Vagina (tissue), 2 donors: ENCODE measurements at places on chromosomes 11 and 22.
A peak's percentile ranks its signal among the peaks of the same experiment; 100 is the strongest.

- no peak for DNase-seq
Measured at GRCh38 chr11:129503646-129504045, 128.0 kb downstream of the BARX2 start.

DNA sequence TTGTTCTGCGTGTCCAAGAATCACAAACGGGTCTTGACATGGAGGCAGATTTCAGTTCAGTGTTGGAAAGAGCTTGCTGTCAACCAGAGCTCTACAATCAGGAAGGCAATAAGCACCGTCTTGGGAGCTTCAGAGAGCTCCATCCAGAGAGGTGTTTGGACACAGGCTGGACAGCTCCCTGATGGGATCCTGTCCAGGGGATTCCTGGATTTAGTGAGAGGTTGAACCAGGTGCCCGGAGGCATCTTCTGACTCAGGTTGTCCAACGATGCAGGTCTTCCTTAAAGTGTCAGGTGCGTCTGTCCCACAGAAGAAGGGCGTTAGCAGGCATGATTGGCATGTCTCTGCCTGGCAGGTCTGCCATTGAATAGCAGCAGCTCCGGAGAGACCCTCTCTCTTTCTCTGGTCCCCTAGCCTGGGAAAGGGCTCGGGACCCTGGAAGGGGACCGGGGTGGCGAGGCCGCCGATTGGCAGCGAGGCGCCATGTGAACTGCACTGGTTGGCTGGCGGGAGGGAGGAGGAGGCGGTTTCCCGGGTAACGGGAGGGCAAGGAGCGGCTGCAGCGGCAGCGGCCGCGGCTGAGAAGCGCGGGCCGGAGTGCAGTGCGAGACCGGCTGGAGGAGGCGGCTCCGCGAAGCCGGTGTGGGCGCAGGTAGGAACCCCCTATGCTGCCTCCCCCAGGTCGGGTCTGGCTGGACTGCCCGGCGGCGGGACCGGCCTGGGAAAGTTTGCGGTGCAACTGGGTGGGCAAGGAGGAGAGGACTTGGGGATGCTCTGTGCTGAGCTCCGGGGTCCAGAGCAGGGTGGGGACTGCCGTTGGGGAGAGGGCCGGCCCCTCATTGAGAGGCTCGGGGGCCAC is 104.1 kb upstream of the E2F8 start:
- no peak for DNase-seq

DNA sequence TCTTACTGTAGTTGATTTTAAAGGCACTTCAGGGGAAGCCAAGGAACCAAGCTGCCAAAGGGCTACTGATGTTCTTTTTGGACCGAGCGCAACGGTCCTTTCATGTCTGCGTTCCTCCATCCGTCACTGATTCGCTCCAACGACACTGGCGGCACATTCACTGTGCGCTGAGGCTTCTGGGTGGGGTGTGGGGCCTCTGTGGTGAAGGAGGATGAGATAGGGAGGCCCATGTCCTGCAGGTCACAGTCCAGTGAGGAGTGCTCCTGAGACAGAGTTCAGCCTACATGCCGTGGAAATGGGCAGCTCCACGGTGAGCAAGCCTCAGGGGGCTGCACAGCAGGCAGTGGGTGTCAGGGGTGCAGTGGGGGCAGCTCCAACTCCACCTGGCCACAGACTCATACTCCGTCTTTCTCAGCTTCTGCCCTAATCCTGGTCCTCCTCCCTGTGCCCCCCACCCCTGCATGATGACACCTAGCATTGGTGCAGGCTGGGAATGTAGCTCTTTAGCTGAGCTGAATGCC is 87.8 kb upstream of the SHANK2 start:
- no peak for DNase-seq

GRCh38 chr11:110355011-110355744 is 58.8 kb upstream of the RDX start:
- DNase-seq, result no peak

- no peak for DNase-seq
Measured at GRCh38 chr11:24093375-24093774, 403.5 kb upstream of the LUZP2 start.

DNA sequence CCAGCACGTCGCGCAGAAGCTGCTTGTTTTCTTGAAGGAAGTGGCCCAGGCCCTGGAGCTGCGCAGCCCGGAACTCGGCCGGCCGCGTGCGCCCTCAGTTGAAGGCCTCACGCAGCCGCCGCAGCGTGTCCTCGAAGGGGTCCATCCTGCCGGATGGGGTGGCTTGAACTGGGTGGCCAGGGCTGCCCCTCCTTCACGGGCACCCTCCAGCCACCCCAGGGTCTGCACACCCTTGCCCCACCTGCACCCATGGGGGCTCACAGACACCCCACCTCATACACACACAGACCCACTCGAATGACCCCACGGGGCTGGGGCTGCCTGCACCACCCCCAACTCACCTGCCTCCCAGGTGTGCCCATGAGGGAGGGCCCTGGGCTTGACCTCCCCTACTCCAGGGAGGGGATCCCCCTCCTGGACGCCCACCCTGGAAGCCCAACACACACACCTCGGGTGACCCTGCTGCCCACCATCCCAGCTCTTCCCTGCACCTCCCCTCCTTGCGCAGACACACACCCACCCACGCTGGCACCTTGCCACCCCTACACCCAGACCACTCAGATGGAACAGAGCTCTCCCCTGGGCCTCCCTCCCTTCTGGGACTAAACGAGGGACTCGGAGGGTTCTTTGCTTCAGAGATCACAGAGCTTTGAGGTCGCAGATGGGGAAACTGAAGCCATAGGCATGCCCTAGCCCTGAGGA is 6.8 kb downstream of the ALDH3B2 start:
- peak; percentile 75 for DNase-seq

DNA sequence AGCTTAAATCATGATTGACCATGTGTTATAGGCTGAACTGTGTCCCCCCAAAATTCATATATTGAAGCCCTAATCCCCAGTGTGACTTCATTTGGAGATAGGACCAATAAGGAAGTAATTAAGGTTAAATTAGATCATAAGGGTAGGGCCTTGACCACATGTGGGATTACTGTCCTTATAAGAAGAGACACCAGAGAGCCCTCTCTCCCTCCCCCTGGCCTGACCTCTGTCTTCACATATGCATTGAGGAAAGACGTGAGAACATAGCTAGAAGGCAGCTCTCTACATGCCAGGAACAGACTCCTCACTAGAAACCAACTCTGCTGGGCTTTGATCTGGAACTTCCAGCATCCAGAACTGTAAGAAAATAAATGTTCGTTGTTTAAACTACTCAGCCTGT is 13.6 kb upstream of the NUP50 start:
- no peak for DNase-seq

GRCh38 chr11:118530683-118531596 is at the start of gene TMEM25:
Gene TMEM25, plus strand, starts transcription at chr11:118531192. Its CDS starts 610 bp downstream, at chr11:118531802.
- no peak for DNase-seq

DNA sequence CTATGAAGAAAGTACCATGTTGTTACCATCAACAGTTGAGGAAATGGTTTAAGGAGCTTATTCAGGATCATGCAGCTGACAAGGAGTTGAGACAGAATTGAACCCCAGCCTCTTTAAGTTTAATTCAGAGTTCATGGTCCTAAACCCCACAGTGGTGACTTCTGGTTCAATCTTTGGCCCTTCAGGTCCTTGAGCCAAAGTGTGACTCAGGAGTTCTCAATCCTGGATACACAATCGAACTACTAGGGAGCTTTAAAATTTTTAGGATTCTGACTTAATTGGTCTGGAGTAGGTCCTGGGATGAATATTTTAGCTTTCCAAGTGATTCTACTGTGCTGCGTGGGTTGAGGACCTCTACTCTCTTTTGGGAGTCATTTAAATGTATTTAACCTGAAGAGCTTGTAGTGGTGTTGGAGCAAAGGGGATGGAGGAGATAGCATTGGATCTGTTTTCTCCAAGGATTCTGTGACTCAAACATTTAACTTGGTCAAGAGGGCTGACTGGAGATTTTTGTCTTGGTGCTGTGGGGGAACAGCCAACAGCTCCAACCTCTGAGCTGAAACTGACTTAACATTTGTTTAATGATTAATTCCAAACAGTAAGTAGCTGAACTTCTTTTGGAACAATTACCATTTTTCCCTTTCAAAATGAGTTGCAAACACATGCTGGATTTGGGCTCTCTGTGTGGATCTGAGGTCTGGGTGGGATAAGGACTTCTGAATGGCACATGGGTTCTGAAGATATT is 80.1 kb downstream of the INSC start:
- no peak for DNase-seq

DNA sequence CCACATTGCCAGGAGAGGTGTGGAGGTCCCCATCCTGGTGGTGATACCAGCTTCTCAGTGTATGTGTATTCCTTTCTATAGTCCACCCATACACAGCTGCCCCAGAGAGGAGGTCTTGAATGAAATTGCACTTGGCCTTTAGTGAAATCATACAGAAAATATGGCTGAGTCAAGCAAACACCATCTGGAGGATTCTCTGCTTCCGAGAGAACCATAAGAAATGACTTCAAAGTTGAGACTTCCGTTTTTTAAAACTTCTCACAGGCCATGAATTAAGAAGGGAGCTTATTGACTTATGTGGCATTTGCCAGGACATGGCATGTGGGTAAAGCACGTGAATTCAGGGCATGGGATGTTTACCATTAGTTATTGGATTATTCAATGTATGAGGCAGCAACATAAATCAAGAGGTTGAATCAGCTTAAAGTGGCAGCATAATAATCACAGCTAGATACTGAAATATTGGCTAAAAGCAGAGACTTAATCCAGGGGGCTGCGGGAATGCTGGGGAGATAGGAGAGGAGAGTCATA is 119.1 kb upstream of the MTNR1B start:
- DNase-seq, result no peak

DNA sequence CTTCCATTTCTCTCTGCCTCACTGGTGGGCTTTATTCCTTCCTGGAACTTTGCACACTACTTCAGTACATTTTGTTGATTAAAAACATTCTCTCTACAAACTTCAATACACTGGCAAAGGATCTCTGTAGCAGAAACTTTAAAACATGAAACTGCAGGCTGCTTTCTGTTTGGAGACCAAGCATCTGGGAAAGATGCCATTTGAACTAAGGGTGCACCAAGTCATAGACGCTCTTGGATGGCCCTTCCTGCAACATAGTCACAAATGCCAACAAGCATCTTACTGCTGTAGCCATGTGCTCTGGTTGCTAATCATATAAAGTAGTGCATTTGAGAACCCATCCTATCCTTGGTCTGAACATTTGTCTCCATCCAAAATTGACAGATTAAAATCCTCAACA is 56.4 kb downstream of the SNX19 start:
- DNase-seq, result no peak

DNA sequence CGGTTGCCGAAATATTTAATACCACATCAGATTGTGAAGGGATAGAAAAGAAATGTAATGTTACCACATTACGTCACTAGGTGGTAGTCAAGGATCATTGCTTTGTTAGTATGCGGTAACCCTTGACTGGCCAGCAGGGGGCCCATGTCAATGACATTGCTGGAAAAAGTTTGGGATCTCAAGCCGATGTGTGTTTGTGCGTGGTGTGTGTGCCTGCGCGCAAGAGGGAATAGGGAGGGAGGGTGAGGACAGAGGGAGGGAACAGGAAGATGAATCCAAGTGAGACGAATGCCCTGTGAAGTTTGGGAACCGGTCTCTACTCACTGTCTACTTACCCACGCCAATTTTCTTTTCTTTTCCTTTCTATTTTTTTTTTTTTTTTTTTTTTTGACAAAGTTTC is 10.7 kb upstream of the MRGPRX2 start:
- no peak for DNase-seq

- DNase-seq, result no peak
Measured at GRCh38 chr11:2374456-2375201, 2.5 kb upstream of the CD81 start.

GRCh38 chr11:98185245-98185644 is 835.5 kb upstream of the CNTN5 start:
- no peak for DNase-seq

GRCh38 chr11:81497202-81497804 is 1236.4 kb downstream of the FAM181B start:
- DNase-seq, result no peak

- no peak for DNase-seq
Measured at GRCh38 chr11:64796757-64797541, 6.1 kb downstream of the MAP4K2 start.

DNA sequence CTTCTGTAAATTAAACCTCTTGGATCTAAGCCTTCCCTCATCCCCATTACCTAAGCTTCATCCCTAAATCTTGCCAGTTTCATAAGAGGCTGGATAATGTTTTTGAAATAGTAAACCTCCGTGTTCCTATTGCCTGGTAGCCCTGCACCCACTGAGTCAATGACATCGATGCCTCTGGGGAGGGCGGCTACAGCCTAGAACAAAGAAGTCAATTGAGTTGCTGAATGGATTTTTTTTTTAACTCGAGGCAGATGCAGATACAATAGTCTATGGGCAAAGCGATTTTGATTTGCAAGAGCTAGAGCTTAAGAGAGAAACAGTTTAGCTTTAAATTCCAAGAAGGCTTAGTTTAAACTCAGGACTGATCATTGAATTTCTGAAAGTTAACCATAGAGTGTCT is 121.3 kb downstream of the NECTIN1 start:
- no peak for DNase-seq

- DNase-seq, result no peak
Measured at GRCh38 chr11:92018332-92018731, 206.3 kb upstream of the FAT3 start.

GRCh38 chr11:126263489-126263888 is 5.2 kb downstream of the SRPRA start:
- DNase-seq, result no peak

GRCh38 chr11:93756748-93757147 is 15.3 kb downstream of the C11orf54 start:
- no peak for DNase-seq

DNA sequence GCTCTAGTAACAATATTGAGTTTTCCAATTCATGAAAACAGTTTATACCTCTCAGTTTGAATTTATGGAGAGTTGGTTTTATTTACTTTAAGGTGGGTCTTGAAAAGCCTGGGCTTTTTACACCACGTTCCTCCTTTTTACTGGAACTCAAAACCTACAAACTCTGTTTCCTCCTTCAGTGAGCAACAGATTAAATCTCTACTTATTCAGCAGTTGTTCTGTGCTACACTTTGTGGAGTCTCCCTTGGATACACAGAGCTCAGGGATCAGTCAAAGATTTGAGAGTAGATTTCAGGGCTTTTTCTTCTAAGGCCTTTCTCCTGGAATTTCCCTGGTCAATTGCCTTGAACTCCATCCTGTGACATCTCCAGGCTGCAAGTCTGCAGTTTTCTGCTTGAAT is 3.5 kb downstream of the NXPE1 start:
- no peak for DNase-seq

- no peak for DNase-seq
Measured at GRCh38 chr22:23229646-23230045, 49.3 kb downstream of the BCR start.

- no peak for DNase-seq
Measured at GRCh38 chr11:15710580-15711275, 596.0 kb downstream of the INSC start.

- no peak for DNase-seq
Measured at GRCh38 chr11:128686745-128687177, 7.1 kb upstream of the FLI1 start.

- DNase-seq, result no peak
Measured at GRCh38 chr11:105641433-105641832, 31.6 kb downstream of the GRIA4 start.

- no peak for DNase-seq
Measured at GRCh38 chr11:56885177-56885576, 103.5 kb upstream of the OR5AK2 start.
